KG1 (cell line): ENCODE measurements at places on chromosomes 7 and 10.

DNA sequence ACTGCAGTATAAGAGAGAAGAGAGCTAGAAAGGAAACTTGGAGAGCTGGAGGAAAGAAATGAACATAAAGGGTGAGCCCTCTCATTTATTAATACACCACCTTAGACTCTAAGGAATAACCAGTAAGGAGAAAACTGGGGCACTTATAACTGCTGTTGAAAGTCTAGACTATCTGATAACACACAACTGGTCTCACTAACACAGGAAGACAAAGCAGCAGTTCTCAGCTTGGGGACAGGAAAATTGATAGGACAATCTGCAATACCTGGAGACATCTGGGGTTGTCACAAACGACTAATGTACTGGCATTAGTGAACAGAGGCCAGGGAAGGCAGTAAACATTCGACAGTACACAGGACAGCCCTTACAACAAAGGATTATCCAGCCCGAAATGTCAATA is 6.8 kb downstream of the ELMO1 start:
- no peak for DNase-seq

- no peak for DNase-seq
These were observed 361.8 kb downstream of the GATA3 start for GRCh38 chr10:8416192-8416701.

- DNase-seq: no peak
These were observed 10.2 kb downstream of the PYROXD2 start for GRCh38 chr10:98404571-98405359.

- no peak for DNase-seq
These were observed 271.7 kb downstream of the STK31 start for GRCh38 chr7:23981758-23982157.

- DNase-seq: no peak
These were observed 244.8 kb downstream of the BICC1 start for GRCh38 chr10:58757352-58758065.

DNA sequence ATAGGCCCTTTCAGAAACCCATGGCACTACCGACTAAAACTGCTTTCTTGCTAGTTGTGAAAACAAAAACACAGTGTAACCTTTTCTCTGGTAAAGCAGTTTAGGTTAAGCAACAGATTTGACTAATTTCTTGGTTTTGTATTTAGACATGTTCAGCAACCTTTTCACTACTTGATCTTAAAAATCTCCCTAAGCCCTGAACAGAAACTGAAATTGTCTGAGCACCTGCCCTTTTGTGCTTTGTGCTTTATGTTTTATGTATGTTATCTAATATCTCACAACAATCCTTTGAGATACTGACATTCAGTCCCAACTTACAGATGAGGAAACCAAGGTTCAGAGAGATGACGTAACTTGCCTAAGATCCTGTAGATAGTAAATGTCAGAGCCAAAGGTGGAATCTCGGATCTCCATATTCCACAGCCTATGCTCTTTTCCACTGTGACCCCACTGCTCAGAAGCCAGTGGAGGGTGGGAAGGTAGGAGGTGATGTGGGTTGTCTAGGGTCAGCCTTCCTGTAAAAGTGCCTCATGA is 146.6 kb downstream of the LCOR start:
- DNase-seq: no peak

DNA sequence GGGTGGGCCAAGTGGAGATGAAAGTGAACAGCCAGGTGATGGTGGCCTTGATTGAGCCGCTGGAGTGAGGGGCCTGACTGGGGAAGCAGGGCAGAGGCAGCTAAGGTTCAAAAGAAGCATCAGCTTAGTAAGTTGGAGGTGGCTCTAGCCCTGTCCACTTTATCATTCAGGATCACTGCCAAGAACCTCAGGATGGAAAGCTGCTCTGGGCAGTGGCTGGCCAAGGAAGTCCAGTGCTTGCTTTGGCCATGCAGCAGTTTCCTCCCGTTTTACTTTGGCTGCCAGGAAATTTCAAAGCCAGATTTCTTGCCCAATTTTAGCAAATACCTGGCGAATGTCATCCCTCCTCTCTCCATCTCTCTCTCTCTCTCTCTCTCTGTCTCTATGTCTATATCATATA is 384.9 kb downstream of the PLXNA4 start:
- no peak for DNase-seq

- no peak for DNase-seq
These were observed 3.5 kb downstream of the SUN1 start for GRCh38 chr7:835485-836401.
